ENCODE measurements at places on chromosomes 2 and 18. TPM values are rescaled to one million over a fixed set of nuclear protein-coding genes. Genes with fewer than 3 reads are reported as not detected.

DNA sequence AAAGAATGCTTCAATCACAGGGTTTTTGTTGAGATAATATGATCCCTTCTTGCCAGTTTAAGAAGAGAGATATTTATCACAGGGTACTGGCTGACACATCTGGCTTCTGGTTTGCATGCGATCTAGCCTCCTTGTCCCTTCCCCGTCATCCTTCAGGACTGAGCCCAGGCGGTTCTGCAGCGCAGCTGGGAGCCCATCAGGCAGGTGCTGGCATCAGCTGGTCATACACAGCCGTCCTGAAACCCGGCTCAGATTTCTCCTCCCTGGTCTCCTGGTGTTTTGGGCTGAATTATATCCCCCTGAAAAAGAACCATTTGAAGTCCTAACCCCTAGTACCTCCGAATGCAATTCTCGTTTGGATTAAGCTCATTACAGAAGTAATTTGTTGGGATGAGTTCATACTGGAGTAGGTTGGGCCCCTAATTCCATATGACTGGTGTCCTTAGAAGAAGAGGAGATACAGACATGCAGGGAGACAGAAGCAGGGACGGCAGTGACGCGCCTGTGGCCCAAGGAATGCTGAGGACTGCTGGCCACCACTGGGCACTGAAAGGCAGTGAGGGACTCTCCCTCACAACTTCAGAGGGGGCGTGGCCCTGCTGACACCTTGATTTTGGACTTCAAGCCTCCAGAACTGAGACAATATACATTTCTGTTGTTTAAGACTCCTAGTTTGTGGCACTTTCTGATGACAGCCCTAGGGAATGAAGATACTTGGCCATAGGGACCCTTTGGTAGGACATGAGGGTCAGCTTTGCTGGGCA, 83.9 kb upstream of the ODC1 start:
- no peaks in the 10 kb centered on the region for H3K4me1 ChIP-seq
- H3K27me3 ChIP-seq, result no peaks in the 10 kb centered on the region
- H3K36me3 ChIP-seq, result no peaks in the 10 kb centered on the region
- H3K27ac ChIP-seq, result no peak overlapping the region

- no peak overlapping the region for H3K4me3 ChIP-seq
- H3K27ac ChIP-seq, result no peak overlapping the region
- no peaks in the 10 kb centered on the region for H3K4me1 ChIP-seq
- DNase-seq, result no peak
Observed at GRCh38 chr2:72984172-72984671, 66.9 kb downstream of the EMX1 start.

- peak; percentile 40 for DNase-seq
- no peaks in the 10 kb centered on the region for H3K36me3 ChIP-seq
- H3K27me3 ChIP-seq, result no peaks in the 10 kb centered on the region
Observed at GRCh38 chr2:156672556-156673332, 236.6 kb downstream of the GPD2 start.

- no peak for DNase-seq
- H3K4me3 ChIP-seq, result no peak overlapping the region
- H3K27ac ChIP-seq, result no peak overlapping the region
Observed at GRCh38 chr18:63387861-63388260, 20.9 kb upstream of the KDSR start.

DNA sequence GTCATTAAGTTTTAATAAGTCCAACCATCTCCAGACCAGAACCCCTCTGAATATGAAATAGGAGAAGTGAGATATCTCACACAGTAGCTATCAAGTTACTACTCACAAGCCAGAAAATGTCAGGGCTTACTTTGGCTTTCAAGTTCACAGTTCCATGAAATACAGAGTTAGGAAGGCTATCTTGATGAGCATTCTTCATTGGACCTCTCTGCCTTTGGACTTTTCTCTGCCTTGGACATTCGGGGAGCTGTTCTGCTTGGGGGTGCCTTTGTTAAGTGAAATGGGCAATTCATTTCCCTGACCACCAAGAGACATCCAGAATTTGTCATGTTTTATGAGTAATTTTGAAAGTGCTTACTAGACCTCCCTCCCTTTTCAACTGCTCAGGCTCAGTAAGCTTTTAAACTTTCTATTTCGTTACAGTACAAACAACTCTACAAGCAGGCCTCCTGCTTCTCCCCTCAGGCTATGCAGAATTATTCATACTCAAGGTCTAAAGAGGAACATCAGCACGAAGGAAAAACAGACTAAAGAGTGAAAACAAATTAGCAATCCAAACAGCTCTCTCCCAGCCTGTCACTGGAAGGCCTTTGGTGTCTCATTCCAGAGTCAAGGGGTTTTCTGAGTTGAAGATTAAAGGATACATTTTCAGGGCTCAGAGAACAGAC, 95.3 kb downstream of the MREG start:
- no peaks in the 10 kb centered on the region for H3K36me3 ChIP-seq
- no peaks in the 10 kb centered on the region for H3K4me1 ChIP-seq
- DNase-seq, result peak; percentile 38
- H3K27me3 ChIP-seq, result no peaks in the 10 kb centered on the region

DNA sequence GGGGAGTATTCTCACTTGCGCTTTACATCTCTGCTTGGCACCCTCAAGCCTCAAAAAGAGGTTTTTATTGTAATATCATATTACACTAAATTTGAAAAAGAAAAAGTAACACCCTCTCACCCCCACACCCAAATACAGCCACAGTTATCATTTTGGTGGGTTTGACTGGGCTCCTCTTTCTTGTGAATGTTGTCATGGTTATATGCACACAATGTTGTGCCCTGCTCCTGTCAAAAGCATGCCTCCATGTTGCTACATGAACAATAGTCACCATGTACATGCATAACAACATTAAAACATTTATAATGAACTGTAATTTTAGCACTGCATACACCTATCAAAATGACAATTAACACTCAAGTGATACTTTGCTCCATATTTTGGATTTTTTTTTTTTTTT, 100.2 kb downstream of the BCL2L11 start:
- no peaks in the 10 kb centered on the region for H3K4me1 ChIP-seq
- no peak for DNase-seq
- H3K27me3 ChIP-seq, result no peaks in the 10 kb centered on the region
- no peak overlapping the region for H3K27ac ChIP-seq
- H3K36me3 ChIP-seq, result no peaks in the 10 kb centered on the region

Gene GORASP2
- total RNA-seq, result 65.2 TPM

DNA sequence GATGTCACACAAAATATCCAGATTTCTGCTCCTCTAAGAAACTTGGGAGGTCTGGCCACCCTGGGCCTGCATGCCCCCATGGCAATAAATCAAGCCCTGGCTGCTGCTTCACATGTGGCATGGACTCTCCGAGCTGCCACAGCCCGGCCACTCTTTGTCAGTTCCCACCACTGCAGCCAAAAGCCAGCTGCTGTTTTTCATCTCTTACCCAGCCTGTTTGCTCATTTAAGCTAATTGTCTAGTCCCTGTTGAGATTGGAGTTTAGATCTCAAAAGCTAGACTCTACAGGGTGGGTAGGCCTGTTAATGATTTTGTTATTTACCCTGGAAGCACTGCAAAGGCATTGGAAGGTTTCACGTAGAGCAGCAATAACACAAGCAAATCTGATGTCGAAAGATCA, 20.9 kb upstream of the ANXA4 start:
- peak; percentile 70 for DNase-seq
- peaks cover 2% of the 10 kb centered on the region for H3K27me3 ChIP-seq
- no peak overlapping the region for H3K4me3 ChIP-seq
- no peaks in the 10 kb centered on the region for H3K36me3 ChIP-seq
- H3K4me1 ChIP-seq, result no peaks in the 10 kb centered on the region
- H3K27ac ChIP-seq, result no peak overlapping the region

DNA sequence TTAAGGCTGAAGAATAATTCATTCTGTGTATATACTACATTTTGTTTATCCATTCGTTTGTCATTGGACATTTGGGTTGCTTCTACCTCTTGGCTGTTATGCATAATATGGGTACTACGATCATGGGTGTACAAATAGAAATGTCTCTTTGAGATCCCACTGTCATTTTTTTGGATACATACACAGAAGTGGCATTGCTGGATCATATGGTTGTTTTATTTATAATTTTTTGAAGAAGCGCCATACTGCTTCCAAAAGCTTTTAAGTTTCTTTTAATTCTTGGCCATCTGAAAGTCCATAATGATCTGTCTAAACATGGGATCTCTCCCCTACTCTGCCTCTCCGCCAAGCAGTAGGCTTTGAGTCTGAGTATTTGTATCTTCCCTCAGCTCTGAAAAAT, 18.6 kb downstream of the PPM1B start:
- peaks cover 2% of the 10 kb centered on the region for H3K4me1 ChIP-seq
- peaks cover 2% of the 10 kb centered on the region for H3K36me3 ChIP-seq
- H3K27me3 ChIP-seq, result no peaks in the 10 kb centered on the region
- no peak overlapping the region for H3K27ac ChIP-seq
- H3K4me3 ChIP-seq, result no peak overlapping the region

Gene AKAIN1
- total RNA-seq, result not detected

GRCh38 chr2:7845332-7845731, 836.5 kb upstream of the ID2 start:
- H3K36me3 ChIP-seq, result no peaks in the 10 kb centered on the region
- H3K27ac ChIP-seq, result no peak overlapping the region

GRCh38 chr2:215411941-215412743, 23.7 kb downstream of the FN1 start:
- H3K4me1 ChIP-seq, result no peaks in the 10 kb centered on the region
- H3K4me3 ChIP-seq, result no peak overlapping the region
- H3K36me3 ChIP-seq, result peaks cover 4% of the 10 kb centered on the region
- H3K27me3 ChIP-seq, result no peaks in the 10 kb centered on the region
- no peak for DNase-seq

DNA sequence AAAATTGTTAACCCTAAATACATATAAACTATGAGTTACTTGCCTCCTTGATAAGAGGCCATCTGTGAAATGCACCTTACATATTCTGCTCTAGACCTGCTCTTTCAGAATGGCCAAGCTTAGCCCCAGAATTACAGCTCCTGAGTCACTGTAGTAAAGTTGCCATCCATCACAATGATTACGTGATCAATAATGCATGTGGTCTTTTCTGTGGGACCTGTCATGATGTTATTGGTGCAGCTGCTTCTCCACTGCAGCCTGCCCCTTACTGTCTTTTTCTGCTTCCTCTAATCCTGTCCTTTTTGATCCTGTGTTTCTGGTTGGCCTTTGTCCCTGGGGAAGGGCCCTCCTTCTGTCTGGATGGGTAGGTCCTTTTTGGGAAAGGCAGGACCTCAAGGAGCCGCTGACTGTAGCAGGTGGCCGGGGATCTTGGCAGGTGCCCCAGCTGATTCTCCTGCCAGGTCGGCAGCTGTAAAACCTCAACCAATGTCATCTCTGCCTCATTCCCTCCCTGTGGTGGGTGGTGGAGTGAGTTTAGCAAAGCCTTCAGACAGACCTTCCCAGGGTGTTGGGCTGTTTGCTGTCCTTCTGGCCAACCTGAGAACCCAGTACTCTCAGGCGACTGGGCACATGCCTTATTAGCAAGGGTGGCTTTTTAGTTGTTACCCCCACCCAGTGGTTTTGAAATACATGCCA, 126.2 kb upstream of the EML6 start:
- H3K4me1 ChIP-seq, result peaks cover 27% of the 10 kb centered on the region
- peaks cover 41% of the 10 kb centered on the region for H3K36me3 ChIP-seq
- H3K27me3 ChIP-seq, result no peaks in the 10 kb centered on the region
- no peak overlapping the region for H3K4me3 ChIP-seq
- no peak for DNase-seq

- no peak overlapping the region for H3K4me3 ChIP-seq
- no peaks in the 10 kb centered on the region for H3K36me3 ChIP-seq
- no peak overlapping the region for H3K27ac ChIP-seq
- DNase-seq, result no peak
- H3K4me1 ChIP-seq, result peaks cover 6% of the 10 kb centered on the region
- H3K27me3 ChIP-seq, result no peaks in the 10 kb centered on the region
Observed at GRCh38 chr2:228846161-228846560, 424.9 kb downstream of the PID1 start.

All from lung (tissue), 17 donors.